ENCODE measurements at places on chromosomes 6 and 20. TPM values are rescaled to one million over a fixed set of nuclear protein-coding genes. Genes with fewer than 3 reads are reported as not detected.

DNA sequence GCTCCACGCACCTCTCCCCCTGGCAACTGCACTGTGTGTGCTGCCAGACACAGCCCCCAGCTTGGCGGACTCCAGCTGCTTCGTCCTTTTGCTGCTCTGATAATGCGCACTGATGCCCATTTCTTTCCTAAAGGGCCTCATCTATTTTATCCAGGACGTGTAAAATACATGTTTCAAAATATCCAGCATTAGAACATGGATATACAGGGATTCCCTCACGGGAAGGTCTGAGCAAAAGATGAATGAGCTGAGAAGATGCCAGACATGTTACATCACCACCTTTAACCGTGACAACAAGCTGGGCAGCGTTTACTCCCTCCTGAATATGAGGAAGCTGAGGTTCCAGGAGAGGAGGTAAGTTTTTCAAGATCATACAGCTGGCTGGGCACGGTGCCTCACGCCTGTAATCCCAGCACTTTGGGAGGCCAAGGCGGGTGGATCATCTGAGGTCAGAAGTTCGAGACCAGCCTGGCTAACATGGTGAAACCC lies 32.8 kb downstream of the TNXB start:
- no peaks in the 10 kb centered on the region for H3K36me3 ChIP-seq
- no peaks in the 10 kb centered on the region for H3K4me1 ChIP-seq
- no peak overlapping the region for H3K27ac ChIP-seq
- no peak overlapping the region for H3K4me3 ChIP-seq

- H3K27me3 ChIP-seq = no peaks in the 10 kb centered on the region
- no peak overlapping the region for H3K27ac ChIP-seq
- peaks cover 1% of the 10 kb centered on the region for H3K4me1 ChIP-seq
- no peak overlapping the region for H3K4me3 ChIP-seq
- peaks cover 7% of the 10 kb centered on the region for H3K36me3 ChIP-seq
Measured at GRCh38 chr20:29874476-29875202, 1382.8 kb upstream of the DEFB115 start.

DNA sequence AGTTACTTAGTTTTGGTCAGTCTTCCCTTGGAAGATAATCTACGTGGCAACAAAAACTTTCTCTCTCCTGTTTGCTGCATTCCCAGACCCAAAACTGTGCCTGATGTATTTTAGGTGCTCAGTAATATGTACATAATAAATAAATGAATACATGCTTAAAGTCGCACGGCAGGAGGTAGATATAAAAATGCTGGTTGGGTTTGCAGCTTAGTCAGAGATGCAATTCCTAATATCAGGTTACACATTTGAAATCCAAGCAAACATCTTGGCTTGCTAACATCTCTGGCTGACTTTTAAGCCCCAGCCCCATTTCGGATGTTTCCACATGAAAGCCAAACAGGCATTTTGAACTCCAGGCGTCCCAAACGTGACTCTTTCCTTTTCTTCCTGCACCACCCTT lies 91.0 kb downstream of the KCNQ5 start:
- H3K4me1 ChIP-seq = no peaks in the 10 kb centered on the region
- H3K27me3 ChIP-seq = peaks cover 1% of the 10 kb centered on the region
- DNase-seq = no peak
- no peak overlapping the region for H3K4me3 ChIP-seq
- peaks cover 20% of the 10 kb centered on the region for H3K36me3 ChIP-seq

- peaks cover 29% of the 10 kb centered on the region for H3K36me3 ChIP-seq
- no peak overlapping the region for H3K4me3 ChIP-seq
- H3K27me3 ChIP-seq = no peaks in the 10 kb centered on the region
- no peak for DNase-seq
Measured at GRCh38 chr20:41499064-41499463, 119.1 kb downstream of the CHD6 start.

SPAG4 gene
- polyA plus RNA-seq = 0.56 TPM

TDP2 gene
- polyA plus RNA-seq = 49.7 TPM

C6orf52 gene
- polyA plus RNA-seq = 3.1 TPM

IMPG1 gene
- polyA plus RNA-seq = not detected

DNA sequence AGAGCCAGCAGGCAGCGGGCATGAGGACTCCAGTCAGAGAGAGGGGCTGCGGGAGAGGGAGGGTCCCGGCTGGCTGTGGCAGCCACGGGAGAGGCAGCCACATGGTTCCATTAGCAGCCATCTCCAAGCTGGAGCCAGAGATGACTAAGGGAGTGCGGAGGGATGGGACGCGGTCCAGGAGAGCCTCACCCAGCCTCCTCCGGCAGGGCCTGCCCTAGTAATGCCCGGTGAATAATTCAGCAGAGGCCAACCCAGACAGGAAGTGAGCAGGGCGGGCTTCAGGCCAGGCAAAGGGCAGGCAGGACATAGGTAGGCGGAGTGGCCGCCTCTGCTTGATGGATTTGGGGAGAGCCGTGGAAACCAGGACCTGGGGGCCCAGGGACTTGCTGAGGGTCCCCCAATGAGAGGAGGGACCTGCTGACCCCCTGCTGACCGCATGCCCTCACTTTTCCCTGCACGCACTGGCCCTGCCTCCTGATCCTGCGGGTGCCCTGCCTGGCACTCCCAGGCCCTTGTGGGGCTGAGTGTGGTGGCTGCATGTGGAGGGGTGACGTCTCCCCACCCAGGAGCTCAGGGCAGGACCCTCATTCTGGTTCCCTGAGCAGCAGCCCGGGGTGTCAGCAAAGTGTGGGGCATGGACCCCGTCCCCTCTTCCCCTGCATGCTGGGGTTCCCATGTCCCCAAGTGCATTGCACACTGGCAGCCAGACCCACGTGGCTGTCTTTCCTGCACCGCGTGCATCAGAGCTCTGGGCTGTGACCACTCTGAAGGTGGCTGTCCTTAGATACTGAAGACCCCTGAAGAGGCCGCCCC lies 51.8 kb upstream of the SLCO4A1 start:
- H3K27ac ChIP-seq = no peak overlapping the region
- peaks cover 5% of the 10 kb centered on the region for H3K27me3 ChIP-seq
- no peak for DNase-seq
- H3K4me1 ChIP-seq = no peaks in the 10 kb centered on the region

DNA sequence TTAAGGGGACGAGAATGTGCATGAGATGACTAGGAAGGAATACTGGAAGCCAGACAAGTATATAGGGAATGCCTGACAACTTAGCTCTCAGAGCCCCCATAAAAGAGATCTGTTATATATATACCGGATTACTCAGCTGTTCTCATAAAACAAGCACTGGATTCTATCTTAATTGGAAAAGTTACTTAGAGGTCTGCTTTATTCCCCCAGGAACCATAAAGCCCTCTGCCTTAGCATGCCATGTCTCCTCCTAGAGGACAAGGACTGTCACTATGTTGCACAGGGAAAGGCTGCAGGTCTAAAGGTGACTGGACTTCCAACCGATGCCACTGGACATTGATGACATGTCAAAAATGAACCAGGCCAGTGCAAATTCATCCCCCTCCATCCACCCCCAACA lies 6.4 kb downstream of the EXOC2 start:
- peaks cover 2% of the 10 kb centered on the region for H3K27me3 ChIP-seq
- H3K4me3 ChIP-seq = no peak overlapping the region
- no peak for DNase-seq
- peaks cover 43% of the 10 kb centered on the region for H3K4me1 ChIP-seq

GRCh38 chr6:158142789-158143188 lies 25.3 kb downstream of the SERAC1 start:
- H3K4me1 ChIP-seq = no peaks in the 10 kb centered on the region
- H3K27me3 ChIP-seq = no peaks in the 10 kb centered on the region
- DNase-seq = no peak
- H3K27ac ChIP-seq = no peak overlapping the region
- peaks cover 44% of the 10 kb centered on the region for H3K36me3 ChIP-seq

DNA sequence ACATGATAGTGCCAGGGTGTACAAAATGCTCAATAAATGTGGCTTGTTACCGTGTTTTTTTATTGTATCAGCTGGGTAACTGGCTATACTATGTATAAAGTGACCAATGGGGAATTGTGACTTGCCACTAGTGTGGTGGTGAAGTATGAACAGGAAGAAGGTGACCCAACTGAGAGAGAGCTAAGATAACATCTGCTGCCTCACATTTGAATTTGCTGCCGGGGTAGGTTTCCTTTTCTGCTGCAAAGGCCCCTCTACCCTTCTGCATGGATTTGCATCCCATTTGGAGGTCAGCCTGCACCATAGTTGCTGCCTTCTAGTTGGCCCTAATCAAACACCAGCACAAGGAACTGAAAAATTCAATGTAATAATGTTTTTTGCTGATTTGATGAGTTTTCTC lies 24.1 kb downstream of the IL17A start:
- no peak overlapping the region for H3K4me3 ChIP-seq
- peaks cover 2% of the 10 kb centered on the region for H3K27me3 ChIP-seq
- no peak overlapping the region for H3K27ac ChIP-seq
- no peaks in the 10 kb centered on the region for H3K4me1 ChIP-seq

CRISP2 gene
- polyA plus RNA-seq = not detected

DNA sequence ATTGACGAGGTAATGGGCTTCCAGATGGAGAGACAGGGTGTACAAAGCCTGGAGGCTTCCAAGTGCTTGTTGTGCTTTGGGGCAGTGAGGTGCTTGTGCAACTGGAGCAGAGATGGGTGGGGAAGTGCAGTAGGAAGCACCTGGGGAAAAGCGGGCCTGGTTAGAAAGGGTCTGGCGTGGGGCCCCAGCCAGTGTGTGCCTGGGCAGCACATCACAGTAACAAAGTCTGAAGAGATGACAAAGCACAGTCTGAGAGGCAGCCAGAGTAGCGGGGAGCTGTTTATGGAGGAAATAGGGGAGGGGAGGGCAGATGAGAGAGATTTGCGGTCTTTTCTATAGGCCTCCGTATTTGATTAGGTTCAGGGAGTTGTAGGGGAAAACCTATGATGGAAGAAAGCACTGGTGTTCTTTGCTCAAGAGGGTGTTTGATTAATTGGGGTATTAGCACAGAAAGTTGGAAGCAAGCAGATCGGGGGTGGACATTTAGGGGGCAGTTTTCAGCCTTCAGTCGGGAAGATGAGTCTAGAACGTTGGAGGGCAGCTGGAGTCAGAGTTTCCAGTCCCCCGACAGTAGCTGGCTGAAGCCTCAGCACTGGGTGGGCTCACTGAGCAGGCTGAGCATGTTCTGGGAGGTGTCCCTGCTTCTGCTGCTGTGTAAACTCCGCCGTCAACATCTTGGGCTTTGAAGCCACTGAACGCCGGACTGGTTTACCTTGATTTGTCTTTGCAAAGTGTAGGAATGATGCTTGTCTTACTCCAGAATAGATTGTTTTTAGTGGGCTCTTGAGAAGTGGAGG lies 15.5 kb upstream of the MROH8 start:
- H3K27me3 ChIP-seq = peaks cover 3% of the 10 kb centered on the region
- H3K4me3 ChIP-seq = no peak overlapping the region
- H3K27ac ChIP-seq = peak overlapping the region; percentile 52
- DNase-seq = no peak
- peaks cover 74% of the 10 kb centered on the region for H3K4me1 ChIP-seq

- peaks cover 13% of the 10 kb centered on the region for H3K36me3 ChIP-seq
- no peaks in the 10 kb centered on the region for H3K27me3 ChIP-seq
- no peaks in the 10 kb centered on the region for H3K4me1 ChIP-seq
- H3K4me3 ChIP-seq = no peak overlapping the region
- H3K27ac ChIP-seq = no peak overlapping the region
Measured at GRCh38 chr20:16349523-16350260, 223.6 kb downstream of the KIF16B start.

- H3K4me3 ChIP-seq = no peak overlapping the region
- no peaks in the 10 kb centered on the region for H3K4me1 ChIP-seq
- peaks cover 3% of the 10 kb centered on the region for H3K27me3 ChIP-seq
Measured at GRCh38 chr6:132937466-132937906, 123.1 kb downstream of the RPS12 start.

- DNase-seq = no peak
- H3K27me3 ChIP-seq = peaks cover 2% of the 10 kb centered on the region
- no peaks in the 10 kb centered on the region for H3K4me1 ChIP-seq
- H3K4me3 ChIP-seq = no peak overlapping the region
Measured at GRCh38 chr6:127243501-127243900, 23.2 kb upstream of the RNF146 start.

DNA sequence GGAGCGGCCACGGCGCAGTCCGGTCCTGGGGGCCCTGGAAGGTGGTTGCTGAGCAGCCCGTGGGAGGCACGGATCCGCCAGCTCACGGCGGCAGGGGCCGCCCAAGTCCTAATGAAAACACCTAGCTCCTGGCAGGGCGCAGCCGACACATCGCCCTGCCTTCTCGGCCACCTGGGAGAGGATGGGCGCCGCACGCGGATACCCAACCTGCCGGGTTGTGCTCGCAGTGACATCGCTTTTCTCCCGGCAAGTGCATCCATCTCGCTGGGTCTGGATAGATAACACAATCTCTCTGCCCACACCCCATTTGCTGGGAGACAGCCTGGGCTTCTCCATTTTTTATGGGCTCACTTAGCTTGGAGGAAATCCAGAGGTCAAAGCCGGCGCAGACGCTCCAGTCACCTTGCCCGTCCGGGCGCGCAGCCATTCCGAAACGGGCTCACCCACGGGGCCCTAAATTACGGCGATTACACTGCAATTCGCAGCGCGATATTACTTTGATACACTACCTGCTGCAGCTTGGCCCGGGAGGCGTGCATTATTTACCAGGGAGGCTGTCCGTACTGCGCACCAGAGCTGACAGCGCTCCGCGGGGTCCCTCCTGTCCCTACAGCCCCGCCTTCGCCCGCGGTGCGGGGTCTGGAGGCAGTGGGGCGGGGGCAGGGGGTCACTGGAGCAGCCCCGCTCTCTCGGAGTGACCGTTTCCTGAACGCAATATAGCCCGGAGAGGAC lies 36.2 kb upstream of the CCDC167 start:
- H3K4me1 ChIP-seq = peaks cover 12% of the 10 kb centered on the region
- no peak overlapping the region for H3K27ac ChIP-seq
- H3K36me3 ChIP-seq = no peaks in the 10 kb centered on the region
- peak; percentile 47 for DNase-seq

HTR1B gene
- polyA plus RNA-seq = not detected

DNA sequence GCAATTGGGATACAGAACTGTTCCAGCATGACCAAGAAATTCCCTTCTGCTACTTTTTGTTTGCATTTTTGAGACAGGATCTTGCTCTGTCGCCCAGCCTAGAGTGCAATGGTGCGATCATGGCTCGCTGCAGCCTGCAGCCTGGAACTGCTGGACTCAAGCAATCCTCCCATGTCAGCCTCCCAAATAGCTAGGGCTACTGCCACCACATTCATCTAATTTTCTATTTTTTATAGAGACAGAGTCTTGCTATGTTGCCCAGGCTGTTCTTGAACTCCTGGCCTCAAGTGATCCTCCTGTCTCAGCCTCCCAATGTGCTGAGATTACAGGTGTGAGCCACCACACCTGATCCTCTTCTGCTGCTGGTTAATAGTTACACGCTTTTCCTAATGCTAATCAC lies 204.9 kb downstream of the SOX4 start:
- DNase-seq = no peak
- no peaks in the 10 kb centered on the region for H3K27me3 ChIP-seq

- H3K4me1 ChIP-seq = no peaks in the 10 kb centered on the region
- H3K27me3 ChIP-seq = peaks cover 2% of the 10 kb centered on the region
- no peak for DNase-seq
- H3K27ac ChIP-seq = no peak overlapping the region
Measured at GRCh38 chr6:135358985-135359384, 138.6 kb downstream of the AHI1 start.

Measured in immature natural killer cell (primary cell).